T-cell (primary cell): ENCODE measurements at places on chromosomes 6 and 20.

DNA sequence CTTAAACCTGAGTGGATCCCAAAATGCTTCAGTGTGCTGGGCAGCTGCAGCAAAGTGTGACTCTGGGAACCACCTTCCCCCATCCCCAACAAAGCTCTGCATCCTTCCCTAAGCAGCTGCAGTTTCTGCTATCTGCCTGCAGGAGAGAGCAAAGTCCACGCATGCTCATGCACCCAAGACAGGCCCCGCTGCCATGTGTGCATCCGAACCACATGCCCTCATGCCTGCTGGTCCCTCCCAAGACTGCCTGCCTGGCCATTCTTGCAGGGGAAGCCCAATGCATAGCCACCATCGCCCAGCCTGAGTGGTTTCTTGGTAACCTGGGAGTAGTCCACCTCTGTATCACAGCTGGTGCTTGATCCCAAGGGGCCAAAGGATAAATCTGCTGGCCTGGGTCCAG lies 94.3 kb upstream of the OLIG3 start:
- no peak for DNase-seq

DNA sequence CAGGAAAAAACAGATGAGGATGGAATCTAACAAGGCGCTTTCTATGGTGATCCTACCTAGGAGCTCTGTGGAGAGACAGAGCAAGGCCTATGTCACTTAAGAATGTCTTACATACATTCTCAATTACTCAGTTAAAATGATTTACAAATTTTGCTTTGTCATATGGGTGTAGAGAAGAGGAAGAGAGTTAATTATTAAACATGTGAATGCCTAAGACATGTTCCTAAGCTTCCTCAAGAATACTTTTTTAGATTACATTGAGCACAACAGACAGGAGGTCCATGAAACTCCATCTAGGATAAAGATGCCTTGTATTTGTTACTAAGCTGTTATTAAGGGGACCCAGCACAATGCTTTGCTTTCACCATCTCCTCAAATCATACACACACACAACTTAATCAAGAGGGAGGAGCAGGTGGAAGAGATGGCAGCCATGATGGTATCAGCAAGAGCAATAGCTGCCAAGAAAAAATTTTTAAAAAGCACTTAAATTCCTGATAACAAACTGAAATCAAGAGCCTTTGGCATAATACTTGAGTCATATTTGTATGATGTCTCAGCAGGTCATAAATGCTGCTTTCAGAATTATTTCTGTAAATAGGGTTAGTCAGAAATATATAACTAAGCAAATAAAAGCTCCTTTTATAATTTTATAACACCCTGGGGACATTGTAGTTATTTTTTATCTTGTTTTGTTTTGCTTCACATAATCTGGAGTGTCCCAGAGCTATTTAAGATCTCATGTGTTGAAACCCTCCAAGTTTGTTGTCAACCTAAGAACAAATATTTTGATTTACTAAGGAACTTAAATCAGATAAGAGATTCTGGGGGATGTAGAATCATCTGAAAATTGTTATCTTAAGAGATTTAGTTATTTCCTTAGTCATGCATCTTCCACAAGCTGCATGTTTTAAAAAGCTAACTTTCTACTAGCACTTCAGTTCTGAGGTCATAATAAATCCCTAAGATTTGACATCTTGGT lies 70.0 kb upstream of the CD2AP start:
- no peak for DNase-seq

GRCh38 chr6:15523679-15524630 lies 138.9 kb downstream of the DTNBP1 start:
- DNase-seq = no peak

- no peak for DNase-seq
These were observed 199.2 kb downstream of the ZFAND3 start for GRCh38 chr6:38018755-38019165.

DNA sequence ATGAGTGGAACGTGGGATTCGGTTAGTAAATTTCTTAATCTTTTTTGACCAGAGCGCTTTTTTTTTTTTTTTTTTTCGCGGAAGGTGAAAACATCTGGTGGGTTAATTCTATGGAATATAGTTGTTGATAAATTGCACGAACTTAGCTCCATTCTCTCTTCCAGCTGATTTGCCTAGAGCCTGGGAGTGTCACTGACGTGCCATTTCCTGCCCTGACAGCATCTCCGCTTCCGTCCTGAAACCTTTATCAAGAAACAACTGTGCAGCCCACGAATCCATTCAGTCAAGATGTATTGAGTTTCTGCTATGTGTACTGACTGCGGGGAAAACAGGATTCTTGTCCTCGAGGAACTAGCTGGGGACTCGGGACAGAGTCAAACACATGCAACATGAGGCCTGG lies 59.5 kb upstream of the TGM3 start:
- DNase-seq = no peak

DNA sequence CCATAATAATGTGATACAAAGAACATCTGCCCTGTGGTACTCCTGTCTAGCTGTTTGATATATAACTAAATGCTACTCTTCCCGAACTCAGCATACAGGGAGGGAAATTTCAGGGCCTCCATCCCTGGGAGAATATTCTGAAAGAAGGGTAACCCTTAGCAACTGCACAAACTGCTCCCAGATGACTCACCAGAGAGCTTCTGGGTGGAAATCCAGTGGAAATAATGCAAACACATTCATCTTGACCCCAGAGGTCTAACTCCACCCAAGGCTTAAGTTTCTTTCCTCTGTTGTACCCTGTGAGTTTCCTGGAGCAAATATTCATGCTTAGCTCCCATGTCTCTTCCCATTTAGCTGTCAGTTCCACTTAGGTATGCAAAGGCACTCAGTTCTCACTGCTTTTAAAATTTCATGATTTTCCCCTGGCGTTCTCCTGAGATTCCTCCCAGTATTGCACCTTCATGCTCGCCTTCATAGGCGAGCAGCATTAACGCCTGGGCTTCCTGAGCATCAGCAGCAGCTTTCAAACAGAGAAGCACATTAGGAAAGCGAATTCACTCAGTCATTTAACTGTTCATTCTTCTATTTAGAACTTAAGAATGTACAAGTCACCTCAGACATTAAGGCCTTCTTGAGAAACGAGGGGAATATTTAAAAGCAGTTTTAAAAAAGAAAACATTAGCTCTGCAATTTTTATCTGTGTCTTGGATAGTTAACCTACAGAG lies 43.8 kb upstream of the LAMA4 start:
- no peak for DNase-seq

DNA sequence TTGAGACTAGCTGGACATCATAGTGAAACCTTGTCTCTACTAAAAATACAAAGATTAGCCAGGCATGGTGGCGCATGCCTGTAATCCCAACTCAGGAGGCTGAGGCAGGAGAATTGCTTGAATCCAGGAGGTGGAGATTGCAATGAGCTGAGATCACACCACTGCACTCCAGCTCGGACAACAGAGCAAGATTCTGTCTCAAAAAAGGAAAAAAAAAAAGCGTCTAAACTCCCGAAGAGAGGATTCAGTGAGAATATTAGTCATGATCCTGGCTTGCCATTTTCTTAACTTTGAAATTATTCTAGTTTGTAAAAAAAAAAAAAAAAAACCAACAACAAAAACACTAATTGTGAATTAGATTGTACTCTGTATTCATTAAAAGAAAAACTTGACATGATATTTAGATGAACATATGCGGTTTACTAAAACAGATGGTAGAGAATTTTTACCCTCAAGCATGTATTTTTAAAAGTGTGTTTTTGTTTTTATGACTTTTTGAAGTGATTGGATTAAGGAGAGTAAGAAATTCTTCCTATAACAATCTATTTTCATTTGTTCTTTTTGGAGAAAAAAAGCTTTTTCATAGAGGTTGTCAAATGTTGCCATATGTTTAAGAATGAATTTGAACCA lies 80.7 kb downstream of the UST start:
- DNase-seq = no peak

- no peak for DNase-seq
These were observed 71.9 kb downstream of the SRC start for GRCh38 chr20:37417617-37418467.

DNA sequence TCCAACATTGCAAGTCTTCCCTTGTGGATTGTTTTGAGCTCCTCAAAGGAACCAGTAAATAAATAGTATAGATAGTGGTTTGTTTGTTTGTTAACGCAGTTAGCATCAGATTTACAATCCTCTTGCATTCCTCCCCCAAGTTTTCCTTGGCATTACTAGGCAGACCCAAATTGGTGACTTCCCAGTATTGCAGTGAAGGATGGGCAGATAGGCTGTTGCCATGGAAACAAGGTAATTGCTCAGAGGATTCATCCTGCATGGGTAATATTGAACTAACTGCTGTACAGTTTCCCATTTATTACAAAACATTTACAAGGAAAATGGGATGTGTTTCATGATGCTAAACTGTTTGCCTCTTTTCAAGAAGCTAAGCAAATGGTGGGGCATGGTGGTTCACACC lies 477.2 kb downstream of the EPM2A start:
- no peak for DNase-seq

GRCh38 chr6:89506716-89507617 lies 74.0 kb downstream of the ANKRD6 start:
- no peak for DNase-seq

GRCh38 chr6:149862922-149863697 lies 1.0 kb downstream of the LRP11 start:
- peak; percentile 4 for DNase-seq

DNA sequence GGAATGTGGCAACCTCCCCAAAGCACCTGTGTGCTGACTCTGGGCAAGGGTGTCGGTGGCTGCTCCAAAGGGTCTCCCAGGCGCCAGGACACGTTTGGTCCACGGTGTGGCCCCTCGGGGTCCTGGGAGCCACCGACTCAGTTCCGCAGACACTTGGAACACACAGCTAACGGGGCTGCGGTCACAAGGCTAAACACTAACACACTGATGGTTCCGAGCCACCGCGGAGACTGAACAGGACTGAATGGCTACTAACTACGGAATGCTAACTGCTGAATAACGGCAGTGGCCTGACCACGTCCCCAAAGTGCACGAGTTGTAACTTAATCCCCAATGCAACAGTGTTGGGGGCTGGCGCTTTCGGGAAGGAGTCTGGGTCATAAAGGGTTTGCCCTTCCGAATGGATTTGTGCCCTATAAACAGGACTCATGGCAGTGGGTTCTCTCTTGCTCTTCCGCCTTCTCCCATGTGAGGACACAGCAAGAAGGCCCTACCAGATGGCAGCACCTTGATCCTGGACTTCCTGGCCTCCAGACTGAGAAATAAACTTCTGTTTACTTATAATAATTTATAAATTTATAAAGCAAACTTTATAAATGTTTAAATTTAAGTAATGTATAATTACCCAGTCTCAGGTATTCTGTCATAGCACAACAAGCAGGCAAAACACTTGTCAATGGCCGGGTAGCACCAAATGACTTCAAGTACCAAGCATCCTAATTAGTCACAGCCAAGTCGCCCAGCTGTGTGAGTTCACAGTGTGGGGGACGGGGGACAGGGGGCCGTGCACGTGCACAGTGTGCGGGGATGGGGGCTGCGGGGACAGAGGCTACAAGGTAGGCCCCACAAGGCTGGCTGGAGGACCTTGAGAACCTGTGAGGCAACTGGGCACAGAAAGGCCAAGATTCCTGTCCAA lies 2.3 kb upstream of the EEF1A2 start:
- DNase-seq = no peak

- no peak for DNase-seq
These were observed 130.2 kb upstream of the SSTR4 start for GRCh38 chr20:22904905-22905304.

DNA sequence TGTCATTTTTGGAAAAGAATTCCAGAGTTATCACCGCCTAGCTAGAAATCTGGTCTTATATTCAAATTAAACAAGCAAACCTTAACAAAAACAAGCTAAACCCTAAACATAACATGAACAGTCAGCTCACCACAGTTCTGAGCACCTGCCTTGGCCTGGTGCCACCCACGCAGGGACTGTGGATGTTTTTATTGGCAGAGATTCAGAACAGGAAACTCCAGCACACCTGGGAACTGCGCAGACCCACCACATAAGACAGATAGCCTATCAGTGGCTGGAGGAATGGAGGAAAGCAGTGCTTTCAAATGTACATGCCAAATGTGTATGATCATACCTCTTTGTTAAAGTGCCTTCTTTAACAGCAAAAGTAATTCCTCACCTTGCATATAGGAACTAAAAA lies 8.9 kb downstream of the SLC16A10 start:
- peak; percentile 58 for DNase-seq

DNA sequence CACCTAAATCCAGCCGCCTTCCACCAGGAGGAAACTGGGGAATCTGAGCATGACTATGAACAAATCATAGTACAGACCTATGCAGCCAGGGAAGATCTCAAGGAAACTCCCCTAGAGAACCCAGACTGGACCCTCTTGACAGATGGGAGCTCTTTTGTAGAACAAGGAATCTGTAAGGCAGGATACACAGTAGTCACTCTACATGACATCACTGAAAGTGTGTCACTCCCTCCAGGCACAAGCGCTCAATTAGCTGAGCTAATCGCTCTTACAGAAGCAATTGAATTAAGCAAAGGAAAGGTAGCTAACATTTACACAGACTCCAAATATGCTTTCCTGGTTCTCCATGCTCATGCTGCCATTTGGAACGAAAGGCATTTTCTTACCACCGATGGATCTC lies 36.8 kb downstream of the PLN start:
- DNase-seq = no peak
